ENCODE measurements at places on chromosomes 16 and 17. TPM values are rescaled to one million over a fixed set of nuclear protein-coding genes. Genes with fewer than 3 reads are reported as not detected.

DNA sequence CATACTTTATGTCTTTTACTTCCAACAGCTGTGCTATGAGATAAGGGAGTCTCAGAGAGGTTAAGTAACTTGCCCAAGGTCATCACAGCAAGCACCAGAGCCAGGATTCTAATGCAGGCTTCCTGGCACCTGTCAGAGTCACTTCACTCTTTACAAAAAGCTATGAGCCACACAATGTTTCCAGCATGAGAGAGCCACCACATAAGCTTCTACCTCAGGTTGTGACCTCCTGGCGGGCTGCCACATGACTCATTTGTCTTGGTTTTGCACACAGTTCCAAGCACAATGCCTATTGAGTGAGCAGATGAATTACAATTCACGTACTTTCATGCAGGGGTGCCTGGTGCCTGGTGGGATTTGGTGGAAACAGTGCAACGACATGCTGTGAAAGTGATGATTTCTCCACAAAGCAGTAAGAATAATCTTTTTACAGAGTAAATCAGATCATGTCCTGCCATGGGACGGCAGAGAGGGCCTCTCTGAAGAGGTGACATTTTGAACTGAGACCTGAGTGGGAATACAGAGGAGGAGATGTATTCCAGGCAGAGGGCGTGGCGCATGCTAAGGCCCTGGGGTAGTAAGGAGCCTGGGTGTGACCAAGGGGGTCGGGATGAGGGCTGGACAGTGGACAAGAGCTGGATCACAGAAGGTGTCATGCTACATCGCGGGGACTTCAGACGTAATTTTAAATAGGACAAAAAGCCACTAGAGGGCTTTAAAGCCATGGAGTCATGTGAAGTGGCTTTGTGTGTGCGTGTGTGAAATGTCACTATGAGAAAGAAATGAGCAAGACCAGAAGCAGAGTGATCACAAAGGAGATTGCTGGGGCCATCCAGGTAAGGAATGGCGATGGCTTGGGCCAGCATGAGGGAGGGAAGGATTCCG, 53.4 kb downstream of the CACNG3 start:
- H3K36me3 ChIP-seq: no peaks in the 10 kb centered on the region
- no peaks in the 10 kb centered on the region for H3K27me3 ChIP-seq
- H3K27ac ChIP-seq: no peak overlapping the region
- DNase-seq: peak; percentile 54
- no peak overlapping the region for H3K4me3 ChIP-seq

GRCh38 chr16:85428899-85429775, 184.0 kb upstream of the GSE1 start:
- DNase-seq: no peak
- no peaks in the 10 kb centered on the region for H3K4me1 ChIP-seq
- H3K27ac ChIP-seq: no peak overlapping the region
- no peaks in the 10 kb centered on the region for H3K36me3 ChIP-seq

DNA sequence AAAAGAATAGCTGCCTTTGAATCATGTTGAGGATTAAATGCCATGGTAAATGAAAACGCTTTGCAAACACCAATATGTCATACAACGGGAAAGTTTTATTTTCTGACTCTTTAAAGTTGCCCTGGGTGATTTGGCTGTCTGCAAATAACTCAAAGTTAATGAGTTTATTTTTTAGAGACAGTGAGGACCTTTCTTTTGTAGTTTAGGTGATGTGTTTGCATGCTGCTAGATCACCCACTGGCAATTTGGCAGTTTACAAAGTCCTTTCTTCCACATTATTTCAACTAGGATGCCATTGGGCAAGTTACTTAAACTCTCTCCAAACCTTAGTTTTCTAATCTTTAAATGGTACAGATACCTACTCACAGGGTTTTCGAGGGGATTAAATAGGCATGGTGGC, 37.8 kb downstream of the GDE1 start:
- no peak overlapping the region for H3K4me3 ChIP-seq
- H3K27me3 ChIP-seq: no peaks in the 10 kb centered on the region
- no peaks in the 10 kb centered on the region for H3K4me1 ChIP-seq
- H3K27ac ChIP-seq: no peak overlapping the region

- H3K4me1 ChIP-seq: peaks cover 9% of the 10 kb centered on the region
- peaks cover 5% of the 10 kb centered on the region for H3K27me3 ChIP-seq
- H3K36me3 ChIP-seq: no peaks in the 10 kb centered on the region
- peak overlapping the region; percentile 85 for H3K4me3 ChIP-seq
- peak overlapping the region; percentile 36 for H3K27ac ChIP-seq
Observed at GRCh38 chr16:50025537-50025931, 509 bp downstream of the CNEP1R1 start.

- H3K4me3 ChIP-seq: no peak overlapping the region
- DNase-seq: no peak
- no peaks in the 10 kb centered on the region for H3K36me3 ChIP-seq
Observed at GRCh38 chr16:17331991-17332390, 138.8 kb downstream of the XYLT1 start.

- no peak overlapping the region for H3K4me3 ChIP-seq
- DNase-seq: no peak
- no peaks in the 10 kb centered on the region for H3K4me1 ChIP-seq
- H3K27ac ChIP-seq: no peak overlapping the region
Observed at GRCh38 chr17:49698005-49698404, 9.8 kb downstream of the SLC35B1 start.

DNA sequence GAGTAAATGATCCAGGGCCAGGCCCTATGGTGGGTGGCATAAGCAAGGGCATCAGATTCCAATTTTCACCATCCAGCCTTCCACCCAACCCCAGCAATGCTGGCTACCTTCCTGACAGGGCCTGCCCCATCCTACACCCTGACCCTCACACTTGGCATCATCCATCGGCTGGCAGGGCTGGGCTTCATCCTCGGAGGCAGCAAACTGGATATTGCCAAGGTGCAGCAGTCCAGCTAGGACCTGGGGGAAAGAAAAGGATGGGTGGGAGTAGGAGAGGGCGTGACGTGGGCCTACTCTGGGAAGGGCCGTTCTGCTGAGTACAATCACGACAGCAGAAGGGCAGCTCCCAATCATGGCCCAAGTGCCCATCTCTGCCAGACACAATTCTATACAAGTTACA, 23.5 kb downstream of the MYO19 start:
- H3K4me1 ChIP-seq: no peaks in the 10 kb centered on the region
- no peak for DNase-seq
- H3K27ac ChIP-seq: no peak overlapping the region
- no peaks in the 10 kb centered on the region for H3K27me3 ChIP-seq
- peaks cover 18% of the 10 kb centered on the region for H3K36me3 ChIP-seq

DNA sequence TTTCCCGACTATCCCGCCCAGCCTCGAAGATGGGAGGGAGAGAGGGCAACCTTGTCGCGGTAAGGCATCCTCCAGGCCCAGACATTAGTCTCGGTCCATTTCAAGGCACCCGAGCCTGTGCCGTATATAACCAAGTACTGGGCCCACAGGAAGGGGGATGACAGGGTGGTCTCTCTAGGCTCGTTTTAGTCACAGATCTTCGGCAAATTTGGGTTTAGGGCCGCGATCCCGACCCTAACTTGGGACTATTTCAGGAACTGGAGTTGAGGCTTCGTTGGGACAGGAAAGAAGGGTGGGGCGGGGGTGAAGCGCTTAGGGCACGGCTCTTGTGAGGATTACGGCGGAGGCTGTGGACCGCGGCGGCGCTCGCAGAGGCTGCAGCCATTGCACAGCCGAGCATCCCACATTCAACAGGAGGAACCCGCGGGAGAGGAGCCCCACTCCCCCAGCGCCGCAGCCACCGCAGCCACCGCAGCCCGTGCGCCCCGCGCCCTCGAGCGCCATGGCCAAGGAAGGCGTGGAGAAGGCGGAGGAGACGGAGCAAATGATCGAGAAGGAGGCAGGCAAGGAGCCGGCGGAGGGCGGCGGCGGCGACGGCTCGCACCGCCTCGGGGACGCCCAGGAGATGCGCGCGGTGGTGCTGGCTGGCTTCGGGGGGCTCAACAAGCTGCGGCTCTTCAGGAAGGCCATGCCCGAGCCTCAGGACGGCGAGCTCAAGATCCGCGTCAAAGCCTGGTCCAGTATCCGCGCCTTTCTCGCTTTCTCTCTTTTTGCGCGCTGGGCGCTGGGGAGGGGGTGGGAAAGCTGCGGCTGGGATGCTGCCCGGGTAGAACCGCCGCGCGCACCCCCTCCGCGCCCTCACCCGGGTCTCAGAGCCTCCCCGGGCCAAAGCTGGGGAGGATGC, at the start of gene VAT1L:
Gene VAT1L (plus strand): TSS at position 384 of the 904 bp plus-strand sequence. CDS start 119 bp downstream, at position 503.
- H3K27me3 ChIP-seq: peaks cover 5% of the 10 kb centered on the region
- H3K4me1 ChIP-seq: peaks cover 6% of the 10 kb centered on the region

DNA sequence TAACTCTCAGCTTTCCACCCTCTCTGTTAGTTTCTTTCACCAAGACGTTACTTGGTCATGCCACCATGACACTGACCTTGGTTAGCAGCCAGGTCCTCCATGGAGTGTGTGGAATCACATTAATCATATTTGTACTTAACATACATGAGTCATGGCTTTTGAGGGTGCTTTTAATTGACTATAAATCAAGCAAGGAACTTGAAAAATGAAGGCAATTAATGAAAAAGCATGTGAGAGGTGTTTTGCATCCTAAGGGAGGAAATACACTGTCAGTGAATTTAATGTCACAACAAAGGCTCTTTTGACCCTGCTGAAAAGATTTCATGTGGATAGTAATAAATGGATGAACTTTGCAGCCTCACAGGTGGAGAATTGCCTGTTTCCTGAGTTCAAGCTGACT, 240.7 kb downstream of the CDH13 start:
- peak; percentile 42 for DNase-seq
- H3K4me1 ChIP-seq: no peaks in the 10 kb centered on the region
- H3K27me3 ChIP-seq: no peaks in the 10 kb centered on the region

- H3K36me3 ChIP-seq: peaks cover 3% of the 10 kb centered on the region
- H3K27me3 ChIP-seq: no peaks in the 10 kb centered on the region
- H3K4me1 ChIP-seq: no peaks in the 10 kb centered on the region
- H3K4me3 ChIP-seq: no peak overlapping the region
- H3K27ac ChIP-seq: no peak overlapping the region
- DNase-seq: no peak
Observed at GRCh38 chr17:29090750-29091605, 48.0 kb downstream of the PIPOX start.

CLDN9 gene
- 0.48 TPM for total RNA-seq

NPIPA7 gene
- 8.0 TPM for total RNA-seq

KCNJ12 gene
- 1.2 TPM for total RNA-seq

SEPTIN12 gene
- total RNA-seq: 4.4 TPM

AOC2 gene
- total RNA-seq: 5.0 TPM

CPD gene
- 55.2 TPM for total RNA-seq

ACSM2A gene
- 0.14 TPM for total RNA-seq

Measured in astrocyte (in vitro differentiated cells and primary cell).